Stimulated activated CD8-positive, alpha-beta memory T cell treated with anti-CD3 and anti-CD28 coated beads, Interleukin-4, amount 100 ng/mL, for 1 hour (primary cell): ENCODE measurements at places on chromosomes 1 and 21.

- no peak for DNase-seq
These were observed 3.5 kb downstream of the CELA2A start for GRCh38 chr1:15459771-15460707.

GRCh38 chr1:172449585-172450523, 6.0 kb upstream of the PIGC start:
- no peak for DNase-seq

GRCh38 chr1:50651476-50652263, 228.4 kb upstream of the DMRTA2 start:
- no peak for DNase-seq

- DNase-seq, result no peak
These were observed 94.3 kb downstream of the PSMG1 start for GRCh38 chr21:39088831-39089380.

DNA sequence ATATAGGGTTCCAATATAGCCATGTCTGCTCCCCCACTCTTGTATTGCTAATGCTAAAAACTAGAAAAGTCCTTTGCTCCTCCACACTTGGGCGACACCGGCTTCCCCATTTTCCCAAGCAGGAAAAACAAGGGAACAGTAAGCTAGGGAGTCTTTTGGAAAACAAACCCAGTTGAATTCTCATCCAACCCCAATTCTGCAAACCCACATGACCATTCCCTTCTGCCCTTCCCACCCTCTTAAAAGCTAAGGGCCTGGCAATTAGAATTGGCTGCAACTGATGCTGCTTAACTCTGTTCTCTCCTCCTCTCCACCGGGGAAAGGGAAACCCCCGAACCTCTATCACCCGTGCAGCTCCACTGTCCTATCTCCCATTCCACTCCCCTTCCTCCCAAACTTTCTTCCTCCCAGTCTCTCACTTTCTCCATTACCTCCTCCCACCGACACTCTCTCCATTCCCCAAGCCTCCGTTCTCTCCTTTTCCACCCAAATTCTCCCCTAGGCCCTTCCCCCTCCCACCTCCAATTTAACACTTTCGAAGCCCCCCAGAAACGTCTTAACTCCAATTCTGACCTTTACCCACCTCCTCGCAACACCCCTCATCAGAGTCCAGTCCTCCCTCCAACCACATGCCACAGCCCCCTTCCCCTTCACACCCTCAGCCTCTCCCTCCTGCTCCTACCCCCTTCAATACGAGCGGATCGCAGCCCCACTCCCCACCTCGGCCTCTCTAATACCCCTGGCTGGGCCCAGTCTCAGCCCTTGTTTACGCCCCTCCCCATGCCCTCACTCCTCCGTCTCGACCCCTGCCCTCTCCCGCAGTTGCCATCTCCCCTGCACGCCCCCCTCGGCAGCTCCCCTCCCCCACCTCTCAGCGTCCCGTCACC, 701 bp downstream of the DEDD start:
- no peak for DNase-seq

DNA sequence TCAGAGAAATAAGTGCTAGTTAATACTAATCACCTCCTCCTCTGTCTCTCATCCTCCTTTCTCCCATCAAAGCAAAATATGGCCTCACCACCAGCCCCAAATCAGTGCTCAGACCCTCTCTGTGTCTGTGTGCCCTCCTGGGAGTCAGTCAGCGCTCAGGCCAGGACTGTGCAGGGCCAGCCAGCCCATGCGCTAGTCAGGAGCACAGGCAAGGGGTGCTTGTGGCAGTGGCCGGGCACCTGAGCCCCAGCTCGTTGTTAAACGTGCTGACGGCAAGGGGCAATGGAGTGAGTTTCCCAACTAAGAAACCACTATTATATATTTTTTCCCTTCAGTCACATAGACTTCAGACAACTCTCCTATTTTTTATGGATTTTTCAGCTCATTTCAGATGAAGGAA, 19.2 kb upstream of the PGD start:
- DNase-seq, result no peak

DNA sequence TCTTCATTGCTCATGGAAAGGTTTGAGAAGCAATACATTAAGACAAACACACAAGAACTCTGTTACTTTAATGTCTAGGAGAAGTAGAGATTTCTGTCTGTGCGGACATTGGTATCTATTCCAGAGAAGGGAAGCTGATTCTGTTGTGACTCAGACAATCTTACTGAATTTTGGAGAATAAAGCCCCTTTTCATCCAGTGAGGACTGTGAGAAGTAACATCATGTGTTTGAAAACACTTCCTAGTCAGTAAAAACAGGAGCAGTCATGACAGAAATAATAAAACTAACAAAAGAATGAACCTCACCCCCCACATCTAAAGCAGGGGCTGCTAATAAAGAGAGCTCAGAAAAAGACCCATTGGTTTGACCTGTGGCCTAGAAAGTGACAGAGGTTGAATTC, 46.6 kb downstream of the NEK7 start:
- DNase-seq, result no peak

- no peak for DNase-seq
These were observed 35.3 kb downstream of the PACC1 start for GRCh38 chr1:212379366-212379765.

DNA sequence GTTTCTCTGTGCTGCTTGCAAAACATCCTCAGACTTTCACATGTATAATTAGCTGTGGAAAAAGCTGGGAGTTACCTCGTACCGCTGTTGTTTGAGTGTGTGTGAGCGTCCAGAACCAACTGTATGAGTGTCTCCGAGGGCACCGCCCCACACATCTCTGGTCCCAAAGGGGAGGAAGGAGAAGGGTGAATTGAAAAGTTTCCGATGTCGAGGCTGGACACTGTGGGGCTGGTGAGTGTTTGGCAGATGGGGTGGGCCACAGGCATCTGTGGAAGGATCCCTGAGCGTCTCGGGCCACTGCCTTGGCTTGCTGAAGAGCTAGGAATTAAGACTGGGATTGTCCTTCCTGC, 1.2 kb downstream of the ATP2B4 start:
- no peak for DNase-seq

DNA sequence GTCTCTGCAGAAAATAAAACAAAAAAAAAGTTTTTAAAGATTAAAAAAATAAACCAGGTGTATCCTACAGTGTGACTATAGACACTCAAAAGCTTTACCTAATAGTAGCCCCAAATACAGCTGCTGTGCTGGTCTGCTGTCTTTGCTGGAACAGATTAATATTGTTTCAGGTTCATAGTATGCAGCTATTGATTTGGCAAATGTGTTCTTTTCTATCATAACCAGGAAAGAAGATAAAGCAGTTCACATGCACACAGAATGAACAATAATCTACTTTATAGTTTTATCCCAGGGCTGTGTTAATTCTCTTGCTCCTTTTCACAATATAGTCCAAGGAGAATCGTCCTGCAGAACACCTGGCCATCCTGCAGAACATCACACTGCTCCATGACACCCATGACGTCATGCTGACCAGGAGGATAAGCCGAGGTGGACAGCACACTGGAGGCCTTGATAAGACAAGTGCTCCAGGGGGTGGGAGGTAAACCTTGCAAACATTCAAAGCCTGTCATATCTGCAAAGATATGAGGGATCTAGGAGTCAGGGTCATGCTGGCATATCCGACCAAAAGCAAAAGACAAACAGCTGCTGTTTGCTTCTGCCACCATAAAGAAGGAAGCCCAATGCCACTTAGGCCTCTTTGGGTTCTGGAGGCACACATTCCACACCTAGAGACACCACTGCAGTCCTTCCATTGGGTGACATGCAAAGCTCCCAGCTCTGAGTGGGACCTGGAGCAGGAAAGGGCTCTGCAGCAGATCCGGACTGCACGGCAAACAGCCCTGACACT, 86.1 kb upstream of the SLC2A1 start:
- no peak for DNase-seq

GRCh38 chr1:57711326-57711725, 287.5 kb upstream of the DAB1 start:
- no peak for DNase-seq

- DNase-seq, result no peak
These were observed at the start of gene OLIG1 for GRCh38 chr21:33069994-33070743. Gene OLIG1, plus strand, starts transcription at chr21:33070141. Its CDS starts 106 bp downstream, at chr21:33070247.

DNA sequence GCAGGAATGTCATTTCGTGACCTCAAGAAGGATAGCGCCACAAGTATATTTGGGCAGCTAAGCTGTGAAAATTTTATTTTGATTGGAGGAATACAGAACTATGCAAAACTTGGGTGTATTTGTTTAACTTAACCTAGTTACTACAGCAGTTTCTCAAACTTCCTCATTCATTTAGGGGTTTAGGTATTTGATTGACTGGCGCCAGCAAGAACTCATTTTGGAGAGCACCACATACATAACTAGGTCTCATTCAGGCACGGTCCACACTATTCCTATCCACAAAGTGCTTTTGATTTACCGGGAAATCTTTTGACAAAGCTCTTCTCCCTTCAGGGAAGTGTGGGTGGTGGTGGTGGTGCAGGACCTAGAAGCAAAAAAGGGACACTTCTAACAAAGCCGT, 155.1 kb upstream of the NRIP1 start:
- DNase-seq, result no peak

DNA sequence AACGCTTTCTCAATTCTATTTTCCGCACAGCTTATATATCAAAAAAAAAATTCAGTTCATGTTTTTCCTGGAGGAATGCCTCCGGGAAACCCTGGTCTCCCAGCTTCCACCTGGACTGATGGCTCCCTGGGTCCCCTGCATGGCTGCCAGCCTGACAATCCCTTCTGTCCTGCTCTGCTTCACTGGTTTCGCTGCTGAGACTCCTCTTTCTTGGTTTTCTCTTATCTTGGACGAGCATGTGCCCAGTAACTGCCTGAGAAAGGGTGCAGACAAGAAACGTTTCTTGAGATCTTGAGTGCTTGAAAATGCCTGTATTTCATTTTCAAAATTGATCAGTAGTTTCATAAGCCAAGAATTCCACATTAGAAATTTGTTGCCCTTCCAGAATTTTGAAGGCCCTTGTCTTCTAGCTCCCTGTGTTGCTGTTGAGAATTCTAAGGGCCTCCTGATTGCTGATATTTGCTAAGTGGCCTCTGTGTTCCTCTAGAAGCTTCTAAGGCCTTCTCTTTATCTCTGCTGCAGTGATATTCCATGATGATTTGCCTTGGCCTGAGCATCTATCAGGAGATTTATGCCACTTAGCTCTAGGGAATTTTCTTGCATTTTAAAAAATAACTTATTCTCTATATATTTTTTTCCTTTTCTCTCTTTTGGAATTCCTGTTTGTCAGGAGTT, 44.7 kb downstream of the ETS2 start:
- no peak for DNase-seq

DNA sequence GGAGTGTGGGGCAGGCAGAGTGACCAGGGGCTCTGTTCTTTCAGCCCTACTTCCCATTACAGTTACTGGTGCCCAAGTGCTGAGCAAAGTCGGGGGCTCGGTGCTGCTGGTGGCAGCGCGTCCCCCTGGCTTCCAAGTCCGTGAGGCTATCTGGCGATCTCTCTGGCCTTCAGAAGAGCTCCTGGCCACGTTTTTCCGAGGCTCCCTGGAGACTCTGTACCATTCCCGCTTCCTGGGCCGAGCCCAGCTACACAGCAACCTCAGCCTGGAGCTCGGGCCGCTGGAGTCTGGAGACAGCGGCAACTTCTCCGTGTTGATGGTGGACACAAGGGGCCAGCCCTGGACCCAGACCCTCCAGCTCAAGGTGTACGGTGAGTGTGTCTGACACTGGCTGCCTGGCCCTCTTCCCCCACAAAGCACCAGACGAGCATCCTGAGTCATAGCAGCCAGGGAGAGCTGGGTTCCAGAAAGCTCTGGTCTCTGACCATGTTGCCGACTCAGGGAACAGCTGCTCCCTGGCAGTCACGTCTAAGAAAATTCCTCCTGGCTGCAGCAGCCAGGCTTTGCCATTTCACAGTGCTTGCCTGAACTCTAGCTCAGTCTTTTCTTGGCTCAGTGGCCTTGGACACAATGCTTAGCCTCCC, 3.3 kb downstream of the SLAMF8 start:
- no peak for DNase-seq

GRCh38 chr1:159443066-159443750, 3.7 kb downstream of the OR10J1 start:
- no peak for DNase-seq

GRCh38 chr1:156388174-156389137, 19.4 kb downstream of the RHBG start:
- DNase-seq, result no peak

- no peak for DNase-seq
These were observed 69.3 kb downstream of the SLC25A24 start for GRCh38 chr1:108130794-108131193.

- DNase-seq, result no peak
These were observed 82.6 kb downstream of the GDAP2 start for GRCh38 chr1:117846674-117847425.

GRCh38 chr1:168759077-168759476, 30.1 kb upstream of the DPT start:
- DNase-seq, result no peak

- no peak for DNase-seq
These were observed 226.9 kb upstream of the TMPRSS15 start for GRCh38 chr21:18630446-18630845.

GRCh38 chr1:160208557-160209320, 3.6 kb downstream of the PEA15 start:
- no peak for DNase-seq

DNA sequence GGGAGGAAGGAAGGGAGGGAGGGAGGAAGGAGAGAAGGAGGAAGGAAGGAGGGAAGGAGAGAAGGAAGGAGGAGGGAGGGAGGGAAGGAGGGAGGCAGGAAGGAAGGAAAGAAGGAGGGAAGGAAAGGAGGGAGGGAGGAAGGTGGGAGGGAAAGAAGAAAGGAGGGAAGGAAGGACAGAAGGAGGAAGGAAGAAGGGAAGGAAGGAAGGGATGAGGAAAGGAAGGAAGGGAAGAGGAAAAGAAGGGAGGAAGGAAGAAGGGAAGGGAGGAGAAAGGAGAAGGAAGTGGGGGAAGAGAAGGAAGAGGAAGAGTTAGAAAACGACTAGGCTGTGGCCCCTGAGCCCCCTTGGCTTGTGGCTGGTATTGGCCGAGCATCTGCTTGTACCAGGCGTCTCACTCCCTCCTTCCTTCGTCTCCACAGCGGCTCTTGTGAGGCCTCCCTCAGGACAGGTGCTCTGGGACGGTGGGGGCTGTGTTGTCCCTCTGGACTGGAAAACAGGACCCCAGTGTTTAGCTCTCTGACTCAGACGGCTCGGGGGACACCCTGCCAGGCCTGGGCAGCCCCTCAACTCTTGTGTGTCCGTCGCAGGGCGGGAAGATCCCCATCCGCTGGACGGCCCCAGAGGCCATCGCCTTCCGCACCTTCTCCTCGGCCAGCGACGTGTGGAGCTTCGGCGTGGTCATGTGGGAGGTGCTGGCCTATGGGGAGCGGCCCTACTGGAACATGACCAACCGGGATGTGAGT, 36.2 kb upstream of the C1QA start:
- DNase-seq, result no peak

DNA sequence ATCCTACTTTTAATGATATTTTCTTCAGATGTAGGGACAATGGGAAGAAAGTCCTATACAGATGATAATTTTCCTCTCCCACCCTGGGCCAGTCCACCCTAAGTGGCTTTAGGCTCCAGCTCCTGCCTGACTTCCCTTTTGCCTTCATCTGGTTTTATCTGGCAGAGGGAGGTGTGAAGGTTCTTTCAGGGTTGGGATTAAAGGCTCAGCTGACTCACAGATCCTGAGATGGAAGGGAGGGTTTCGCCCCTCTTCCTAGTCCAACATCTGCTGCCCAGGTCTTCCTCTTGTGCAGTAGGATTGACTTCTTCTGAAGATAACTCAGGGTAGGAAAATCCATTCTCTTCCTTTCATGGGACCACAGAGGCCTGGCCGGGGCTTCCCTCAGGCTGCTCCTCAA, 362.4 kb upstream of the KAZN start:
- no peak for DNase-seq

GRCh38 chr1:64758233-64758632, 13.4 kb downstream of the RAVER2 start:
- DNase-seq, result no peak
